ENCODE measurements at places on chromosomes 16 and 17.

- no peak for DNase-seq
These were observed 177.4 kb upstream of the XYLT1 start for GRCh38 chr16:17647879-17648872.

GRCh38 chr17:59829217-59830006, 63.3 kb downstream of the TUBD1 start:
- DNase-seq, result peak; percentile 86

DNA sequence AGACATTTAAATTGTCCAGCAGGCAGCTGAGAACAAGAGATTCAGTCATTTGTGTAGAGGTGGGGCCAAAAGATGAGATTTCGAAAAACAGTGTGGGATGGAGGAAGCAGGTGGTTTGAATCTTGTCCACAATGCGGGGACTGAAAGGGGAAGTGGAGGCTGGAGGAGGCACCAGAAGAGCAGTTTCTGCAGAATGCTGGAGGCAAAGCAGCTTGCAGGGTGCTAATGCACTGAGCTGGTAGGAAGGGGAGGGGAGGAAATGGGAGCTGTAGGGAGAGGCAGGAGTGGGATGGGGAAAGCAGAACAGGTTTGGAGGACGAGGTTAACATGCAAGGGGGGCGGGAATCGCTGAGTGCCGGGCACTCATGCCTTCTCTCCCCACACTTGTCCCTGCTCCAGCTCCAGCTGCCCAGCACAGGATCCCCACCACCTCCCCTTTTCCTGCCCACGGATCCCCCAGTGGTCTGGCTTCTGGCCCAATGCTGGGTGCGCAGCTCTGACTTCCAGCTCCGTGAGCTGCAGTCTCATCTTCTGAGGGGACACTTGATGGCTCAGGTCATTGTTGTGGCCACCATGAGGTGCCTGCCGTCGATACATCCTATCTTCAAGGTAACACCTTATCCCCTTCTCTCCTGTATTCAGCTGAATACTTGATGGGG, 9.4 kb downstream of the C17orf100 start:
- DNase-seq, result no peak

DNA sequence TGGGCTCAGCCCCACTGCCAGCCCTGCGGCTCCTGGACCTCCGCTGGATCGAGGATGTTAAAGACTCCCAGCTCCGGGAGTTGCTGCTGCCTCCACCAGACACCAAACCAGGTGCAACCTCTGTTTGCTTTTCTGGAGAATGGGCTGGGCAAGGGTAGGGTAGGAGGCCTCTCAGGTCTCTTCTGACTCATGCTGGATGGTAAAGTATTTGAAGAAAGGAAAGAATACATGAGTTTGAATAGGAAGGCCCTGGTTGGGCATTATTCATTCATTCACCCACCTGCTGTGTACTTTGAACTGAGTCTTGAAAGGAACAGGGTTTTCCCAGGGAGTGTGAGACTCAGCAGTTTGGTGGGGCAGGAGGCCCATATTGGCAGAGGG, 6.5 kb upstream of the ORAI3 start:
- no peak for DNase-seq

GRCh38 chr16:53071748-53072301, 17.0 kb downstream of the CHD9 start:
- no peak for DNase-seq

GRCh38 chr16:20334396-20334795, 7.1 kb upstream of the GP2 start:
- DNase-seq, result no peak

GRCh38 chr16:48602356-48603014, 7.5 kb downstream of the N4BP1 start:
- DNase-seq, result no peak

GRCh38 chr16:10859658-10860057, 17.3 kb upstream of the CIITA start:
- DNase-seq, result no peak

DNA sequence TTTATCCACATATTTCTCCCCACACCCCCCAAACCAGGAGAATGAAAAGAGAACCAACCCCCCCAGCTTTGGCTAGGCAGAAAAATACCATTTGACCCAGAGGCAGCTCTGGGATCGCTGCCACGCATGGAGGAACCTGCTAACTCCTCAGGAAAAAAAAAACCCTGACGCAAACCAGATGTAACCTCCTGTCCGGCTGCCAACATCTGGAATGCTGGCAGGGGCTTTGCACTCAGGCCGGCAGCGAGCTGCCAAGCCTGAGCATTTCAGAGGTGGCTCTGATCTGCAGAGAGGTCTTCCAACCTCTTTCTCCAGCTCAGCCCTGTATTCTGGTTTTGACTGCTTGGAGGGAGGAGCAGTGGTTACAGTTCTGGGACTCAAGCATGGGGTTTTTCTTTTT, 8.2 kb downstream of the IGFBP4 start:
- no peak for DNase-seq

DNA sequence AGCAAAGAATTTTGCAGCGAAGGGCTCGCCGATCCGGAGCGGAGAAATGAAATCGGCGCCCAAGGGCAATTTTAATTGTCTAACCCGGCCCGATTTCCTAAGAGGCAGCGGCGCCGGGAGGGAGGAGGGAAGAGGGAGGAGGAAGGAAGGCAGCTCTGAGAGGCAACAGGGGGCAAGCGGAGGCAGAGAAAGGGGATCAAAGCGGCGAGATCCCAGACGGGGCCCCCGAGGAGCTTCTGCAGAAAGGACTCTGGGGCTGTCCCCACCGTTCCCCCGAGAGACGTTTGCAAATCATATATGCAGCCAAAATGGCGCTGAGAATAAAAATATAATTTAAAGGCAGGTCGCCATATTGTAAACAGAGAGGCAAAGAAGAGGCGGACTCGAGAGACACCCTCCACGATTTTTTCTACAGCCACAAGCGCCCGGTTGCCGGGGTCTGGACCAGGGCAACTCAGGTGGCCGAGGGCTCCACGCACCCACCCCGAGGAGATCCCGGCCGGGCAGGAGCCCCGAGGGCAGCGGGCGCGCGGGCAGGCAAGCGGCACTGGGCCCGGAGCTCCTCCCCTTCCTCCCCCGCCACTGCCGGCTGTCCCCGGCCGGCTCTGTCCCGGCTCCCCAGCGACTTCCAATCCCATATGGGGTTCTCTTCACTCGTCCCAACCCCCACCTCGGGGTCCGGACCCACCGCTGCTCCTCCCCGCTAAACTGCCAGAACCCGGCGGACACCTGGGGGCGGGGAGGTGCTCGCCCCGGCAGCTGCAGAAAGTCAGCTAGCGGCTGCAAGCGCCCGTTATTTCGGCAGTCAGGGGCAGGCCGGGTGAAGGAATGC, 1.9 kb downstream of the PHF12 start:
- no peak for DNase-seq

GRCh38 chr17:31496601-31497000, 105.1 kb downstream of the RAB11FIP4 start:
- no peak for DNase-seq

GRCh38 chr17:63646488-63646806, 24.2 kb downstream of the MAP3K3 start:
- DNase-seq, result no peak

GRCh38 chr16:15903960-15904359, 15.6 kb upstream of the CEP20 start:
- no peak for DNase-seq

GRCh38 chr17:50047083-50047482, 8.8 kb upstream of the ITGA3 start:
- DNase-seq, result no peak

- no peak for DNase-seq
These were observed 40.3 kb downstream of the C16orf95 start for GRCh38 chr16:87276924-87277323.

GRCh38 chr16:71287911-71288310, 1.3 kb downstream of the CMTR2 start:
- DNase-seq, result no peak

DNA sequence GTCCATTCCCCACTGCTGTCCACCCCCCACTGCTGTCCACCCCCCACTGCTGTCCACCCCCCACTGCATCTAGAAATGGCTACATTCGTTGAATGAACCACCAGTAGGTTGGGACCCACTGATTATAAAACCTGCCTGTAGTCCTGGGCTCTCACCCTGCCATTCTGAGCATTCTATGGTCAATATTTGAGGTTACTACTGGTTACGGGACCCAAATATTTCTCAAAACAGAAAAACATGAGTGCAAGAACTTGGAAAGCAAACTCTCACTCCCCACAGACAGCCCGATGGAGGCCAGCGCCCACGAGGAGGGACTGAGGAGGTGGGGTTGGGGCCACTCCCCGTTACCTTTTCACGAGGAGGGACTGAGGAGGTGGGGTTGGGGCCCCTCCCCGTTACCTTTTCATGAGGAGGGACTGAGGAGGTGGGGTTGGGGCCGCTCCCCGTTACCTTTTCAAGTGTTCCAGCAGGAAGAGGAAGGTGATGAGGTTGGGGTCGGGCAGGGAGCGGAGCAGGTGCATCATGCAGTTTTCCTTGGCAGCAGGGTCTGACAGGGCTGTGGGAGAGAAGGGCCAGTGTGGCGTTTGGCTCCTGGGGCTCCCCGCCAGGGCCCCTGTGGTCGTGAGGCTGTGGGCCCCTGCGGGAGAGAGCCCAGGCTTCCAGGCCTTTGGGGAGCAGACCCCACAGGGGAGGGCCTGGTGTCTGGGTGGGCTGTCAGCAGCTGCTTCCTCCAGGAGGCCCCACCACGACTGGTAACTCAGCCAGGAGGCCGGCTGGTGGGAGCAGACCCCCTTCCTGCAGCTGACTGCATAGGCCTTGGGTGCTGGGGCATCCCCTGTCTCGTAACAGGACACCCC, 12.5 kb downstream of the TIMM22 start:
- DNase-seq, result no peak

DNA sequence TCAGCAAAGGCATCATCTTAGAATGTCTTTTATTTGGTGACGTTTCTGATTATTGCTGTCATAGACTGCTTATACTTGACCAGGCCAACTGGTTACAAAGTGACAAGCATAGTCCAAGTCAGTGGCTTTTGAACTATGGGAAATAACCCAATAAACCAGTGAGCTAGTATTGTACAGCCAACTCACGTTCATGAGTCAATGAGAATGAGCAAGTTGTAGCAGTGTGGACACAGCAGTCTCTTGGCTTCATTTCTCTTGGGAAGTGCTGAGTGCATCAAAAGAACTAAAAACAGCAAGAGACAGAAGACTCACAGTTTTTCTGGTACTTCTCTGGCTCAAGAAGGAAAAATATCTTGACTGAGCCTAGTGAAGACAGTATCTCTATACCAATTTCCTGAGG, 36.9 kb upstream of the CRISPLD2 start:
- DNase-seq, result no peak

DNA sequence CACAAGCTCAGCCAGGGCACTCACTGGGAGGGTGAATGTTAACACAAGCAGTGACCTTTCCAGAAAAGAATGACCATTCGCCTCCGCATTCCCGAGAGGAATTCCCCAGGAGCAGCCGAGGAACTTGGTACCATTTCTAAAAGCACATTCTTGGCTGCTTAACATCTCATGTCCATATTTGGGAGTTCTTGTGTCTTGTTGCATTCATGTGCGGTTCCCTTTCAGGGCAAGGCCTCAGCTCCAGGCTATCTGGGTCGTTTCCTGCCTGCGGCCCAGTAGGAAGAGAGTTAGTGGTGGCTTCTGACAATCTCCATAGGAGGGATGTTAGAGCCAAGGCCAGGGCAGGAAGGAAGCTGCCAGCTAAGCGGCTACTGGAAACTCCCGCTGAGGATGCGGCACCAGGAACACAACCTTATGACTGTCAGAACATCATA, 27.8 kb upstream of the MEAK7 start:
- DNase-seq, result peak; percentile 86

DNA sequence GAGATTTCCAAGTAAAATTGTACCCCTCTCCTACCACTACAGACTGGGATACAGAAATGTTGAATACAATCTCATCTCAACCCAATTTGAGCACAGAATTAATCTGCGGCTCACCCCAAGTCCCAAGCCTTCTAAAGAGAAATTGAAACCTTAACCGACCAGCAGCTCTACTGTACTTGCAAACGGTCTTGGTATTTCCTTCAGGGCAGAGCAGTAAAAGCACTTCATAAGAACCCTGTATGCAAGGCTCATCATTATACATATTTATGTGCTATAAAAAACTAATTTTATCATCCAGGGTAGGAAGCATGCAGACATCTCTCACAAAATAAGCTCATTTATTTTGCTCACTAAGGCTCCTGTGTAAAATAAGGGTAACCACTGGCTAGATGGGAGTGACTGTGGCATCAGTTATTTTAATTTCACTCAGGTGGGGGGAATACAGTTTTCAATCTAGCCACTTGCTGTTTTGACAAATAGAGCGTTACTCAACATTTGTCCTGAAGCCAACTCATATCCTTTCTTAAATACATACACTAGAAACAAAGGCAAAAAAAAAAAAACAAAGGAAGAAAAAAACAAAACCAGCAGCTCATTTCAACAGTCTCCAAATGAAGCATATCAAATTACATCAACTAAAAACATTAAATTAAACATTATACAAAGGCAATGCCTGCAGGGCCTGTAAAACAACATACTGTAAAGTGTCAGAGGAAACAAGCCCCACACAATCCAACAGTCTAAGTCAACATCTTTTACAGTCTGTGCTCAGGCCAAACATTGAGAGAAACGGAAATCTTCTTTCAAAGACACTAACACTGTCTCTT, 65.0 kb downstream of the PARN start:
- peak; percentile 34 for DNase-seq

GRCh38 chr16:2927010-2927646, 15.4 kb downstream of the FLYWCH1 start:
- peak; percentile 79 for DNase-seq

DNA sequence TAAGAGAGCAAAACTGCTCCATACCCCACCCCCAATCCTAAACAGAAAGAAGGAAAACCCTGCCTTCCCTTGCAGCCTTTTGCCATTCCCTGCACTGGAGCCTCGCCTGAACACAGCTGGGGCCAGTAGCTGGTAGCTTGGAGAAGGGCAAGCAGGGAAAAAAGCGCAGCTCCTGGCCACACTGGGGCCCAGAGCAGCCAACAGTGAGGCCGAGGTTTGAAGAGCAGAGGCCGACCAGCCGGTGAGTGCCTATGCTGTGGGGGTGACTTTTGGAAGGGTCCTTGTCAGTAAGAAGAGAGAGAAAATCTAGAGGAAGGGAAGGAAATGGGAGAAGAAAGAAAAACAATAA, 3.2 kb upstream of the HOXB9 start:
- DNase-seq, result no peak

- no peak for DNase-seq
These were observed 446.5 kb upstream of the CDH5 start for GRCh38 chr16:65919986-65920376.

DNA sequence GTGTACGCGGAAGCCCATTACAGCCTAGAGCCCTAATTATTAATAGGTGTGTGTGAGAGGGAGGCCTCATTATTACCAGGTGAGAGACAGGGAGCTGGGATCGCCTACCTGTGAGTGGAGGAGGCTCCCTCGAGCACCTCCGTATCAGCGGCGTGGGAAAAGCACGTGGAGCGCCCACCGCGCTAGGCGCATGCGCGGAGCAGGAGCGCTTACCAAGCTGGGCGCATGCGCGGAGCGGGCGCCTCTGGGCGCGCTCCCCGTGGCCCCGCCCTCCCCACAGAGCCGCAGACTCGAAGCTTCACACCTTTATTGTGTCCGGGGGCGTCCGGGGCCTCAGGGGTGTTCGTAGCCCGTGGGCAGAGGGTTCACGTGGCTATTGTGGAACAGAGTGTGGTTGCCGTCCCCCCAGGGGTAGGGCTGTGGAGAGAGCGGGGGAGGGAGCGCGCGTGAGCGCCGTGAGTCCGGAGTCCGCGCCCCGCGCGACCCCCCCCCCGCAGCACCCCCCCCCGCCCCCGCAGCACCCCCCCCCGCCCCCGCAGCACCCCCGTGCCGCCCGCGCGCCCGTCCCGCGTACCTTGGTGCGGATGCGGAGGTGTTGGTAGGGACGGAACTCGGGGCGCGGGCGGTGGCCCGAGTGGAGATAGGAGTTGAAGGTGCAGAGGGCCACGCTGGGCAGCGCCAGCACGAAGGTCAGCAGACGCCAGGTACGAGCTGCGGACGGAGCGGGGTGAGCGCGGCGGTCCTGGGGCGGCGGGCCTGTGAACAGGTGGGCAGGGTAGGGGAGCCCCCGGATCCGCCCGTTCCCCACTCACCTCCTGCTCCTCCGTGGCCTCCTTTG, 500 bp downstream of the COX6A2 start:
- peak; percentile 83 for DNase-seq

All from COLO829 (cell line).